ENCODE measurements at places on chromosomes 3 and 15. TPM values are rescaled to one million over a fixed set of nuclear protein-coding genes. Genes with fewer than 3 reads are reported as not detected.

Gene TMEM212
- not detected for total RNA-seq

GRCh38 chr15:48388910-48389309 lies 57.7 kb downstream of the DUT start:
- DNase-seq: no peak

Gene ACAD11
- total RNA-seq: 6.8 TPM

GRCh38 chr3:52816654-52817053 lies 13.8 kb downstream of the ITIH4 start:
- no peak for DNase-seq

DNA sequence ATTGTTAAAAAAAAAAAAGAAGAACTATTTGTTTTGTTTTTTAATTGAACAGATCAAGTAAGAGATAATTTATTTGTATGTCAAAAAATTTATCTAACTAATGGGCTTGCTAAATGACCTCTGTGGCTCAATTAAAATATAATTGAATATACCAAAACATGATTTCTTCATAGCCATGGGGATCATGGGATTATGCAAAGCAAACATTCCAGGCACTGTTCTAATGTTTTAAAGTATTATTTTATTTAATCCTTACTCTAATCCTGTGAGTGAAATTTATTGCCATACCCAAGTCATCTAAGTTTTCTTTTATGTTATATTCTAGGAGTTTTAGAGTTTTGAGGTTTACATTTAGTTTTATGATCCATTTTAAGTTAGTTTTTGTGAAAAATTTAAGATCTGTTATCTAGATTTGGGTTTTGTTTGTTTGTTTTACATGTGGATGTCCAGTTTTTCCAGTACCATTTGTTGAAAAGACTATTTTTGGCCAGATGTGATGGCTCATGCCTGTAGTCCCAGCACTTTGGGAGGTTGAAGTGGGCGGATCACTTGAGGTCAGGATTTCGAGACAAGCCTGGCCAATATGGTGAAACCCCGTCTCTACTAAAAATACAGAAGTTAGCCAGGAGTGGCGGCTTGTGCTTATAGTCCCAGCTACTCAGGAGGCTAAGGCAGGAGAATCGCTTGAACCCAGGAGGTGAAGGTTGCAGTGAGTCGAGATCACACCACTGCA lies 52.3 kb upstream of the CNOT10 start:
- no peak for DNase-seq

Gene LEO1
- total RNA-seq: 31.1 TPM

- no peak for DNase-seq
Measured at GRCh38 chr3:39528844-39529243, 61.4 kb downstream of the MOBP start.

Gene HRG
- total RNA-seq: not detected

- no peak for DNase-seq
Measured at GRCh38 chr3:148360051-148360450, 337.7 kb upstream of the AGTR1 start.

GRCh38 chr3:101038880-101039279 lies 45.7 kb upstream of the ABI3BP start:
- no peak for DNase-seq

- no peak for DNase-seq
Measured at GRCh38 chr15:69595009-69595791, 142.6 kb downstream of the RPLP1 start.

Gene RBMS3
- 9.6 TPM for total RNA-seq

Gene GOLGA8M
- not detected for total RNA-seq

GRCh38 chr15:78951841-78952238 lies 7.0 kb upstream of the CTSH start:
- DNase-seq: no peak

Gene CHST2
- total RNA-seq: 1.5 TPM

DNA sequence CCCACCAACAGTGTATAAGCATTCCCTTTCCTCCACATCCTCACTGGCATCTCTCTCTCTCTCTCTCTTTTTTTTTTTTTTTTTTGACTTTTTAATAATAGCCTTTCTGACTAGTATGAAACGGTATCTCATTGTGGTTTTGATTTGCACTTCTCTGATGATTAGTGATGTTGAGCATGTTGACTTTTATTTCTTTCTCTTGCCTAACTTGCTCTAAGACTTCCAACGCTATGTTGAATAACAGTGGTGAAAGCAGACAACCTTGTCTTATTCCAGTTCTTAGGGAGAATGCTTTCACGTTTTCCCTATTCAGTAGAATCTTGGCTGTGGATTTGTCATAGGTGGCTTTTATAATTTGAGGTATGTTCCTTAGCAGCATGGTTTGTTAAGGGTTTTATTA lies 249.4 kb upstream of the MDFIC2 start:
- DNase-seq: no peak

DNA sequence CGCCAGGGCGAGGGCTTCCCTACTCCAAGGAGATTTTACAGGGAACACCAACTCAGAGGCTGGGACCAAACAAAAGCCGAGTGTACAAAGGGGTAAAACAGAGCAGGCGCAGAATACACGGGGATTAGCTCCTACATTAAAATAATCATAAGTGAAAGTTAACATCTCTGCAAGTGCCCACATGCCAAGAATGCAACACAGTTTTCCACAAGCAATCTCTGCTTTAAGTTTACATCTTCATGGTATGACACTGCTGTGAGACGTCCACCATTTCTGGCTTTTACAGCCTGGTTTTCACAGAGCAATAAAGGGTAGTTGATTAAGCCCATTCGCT lies 500 bp upstream of the VGLL3 start:
- DNase-seq: no peak

Gene LRRK1
- total RNA-seq: 5.7 TPM

DNA sequence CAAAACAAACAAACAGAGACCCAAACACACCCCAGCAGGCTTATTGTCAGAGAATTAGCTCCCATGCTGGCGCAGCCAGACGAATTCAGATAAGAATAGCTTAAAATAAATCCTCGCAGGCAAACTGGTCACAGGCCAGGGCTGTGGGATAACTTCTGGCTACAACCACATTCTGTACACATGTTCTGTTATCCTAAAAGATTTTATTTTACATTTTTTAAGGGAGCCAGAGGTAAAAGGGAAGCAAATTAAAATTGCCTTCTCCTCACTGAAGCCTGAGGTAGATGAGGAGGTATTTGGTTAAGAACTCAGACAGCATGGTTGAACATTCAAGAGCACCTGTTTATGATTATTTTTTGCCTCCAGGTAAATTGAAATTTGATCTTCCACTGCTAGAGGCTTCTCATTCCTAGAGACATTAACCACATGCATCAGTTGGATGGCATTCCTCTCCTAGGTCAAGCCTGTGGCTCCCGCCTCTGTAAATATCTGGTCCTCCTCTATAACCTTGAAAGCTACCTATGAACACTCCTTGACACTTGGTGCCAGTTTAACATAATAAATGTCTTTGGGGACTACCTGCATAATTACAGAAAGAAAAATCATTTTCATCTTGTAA lies 190.3 kb downstream of the SATB1 start:
- no peak for DNase-seq

- no peak for DNase-seq
Measured at GRCh38 chr3:112735926-112736325, 95.0 kb upstream of the CCDC80 start.

DNA sequence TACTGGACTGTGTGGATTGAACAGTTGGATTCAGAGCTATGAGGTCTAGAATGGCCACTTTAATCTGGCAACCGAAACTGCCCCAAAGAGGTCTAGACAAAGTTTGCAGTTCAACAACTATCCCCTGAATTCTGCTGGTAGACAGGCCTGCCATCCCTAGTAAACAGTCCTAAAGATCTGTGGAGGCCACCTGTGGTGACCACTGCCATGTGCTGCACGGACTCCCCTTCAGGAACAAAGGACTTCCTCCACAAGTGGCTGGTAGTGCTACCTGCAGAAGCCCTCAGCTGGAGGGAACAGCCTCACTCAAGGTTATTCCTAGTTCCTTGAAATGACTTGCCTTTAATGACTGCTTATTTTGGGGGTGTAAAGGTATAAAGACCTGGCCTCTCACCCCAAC lies 6.1 kb downstream of the TNFAIP8L3 start:
- no peak for DNase-seq

- DNase-seq: no peak
Measured at GRCh38 chr15:31136016-31136415, 34.5 kb upstream of the TRPM1 start.

GRCh38 chr3:37519661-37520060 lies 342.0 kb upstream of the CTDSPL start:
- no peak for DNase-seq

DNA sequence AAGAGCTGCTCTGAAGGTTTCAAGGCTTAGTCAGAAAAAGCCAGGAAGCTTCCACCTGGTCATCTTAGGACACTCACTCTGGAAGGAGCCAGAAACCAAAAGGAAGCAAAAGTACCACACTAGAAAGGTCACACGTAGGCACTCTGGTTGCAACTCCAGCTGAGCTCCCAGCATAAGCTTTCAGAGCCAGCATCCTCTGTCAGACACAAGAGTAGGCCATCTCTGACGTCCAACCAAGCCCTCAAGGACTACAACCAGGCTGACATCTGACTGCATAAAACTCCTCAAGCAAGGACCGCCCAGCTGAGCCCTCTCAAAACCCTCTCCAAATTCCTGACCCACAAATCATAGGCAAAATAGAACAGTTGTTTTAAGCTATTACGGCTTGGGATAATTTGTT lies 12.8 kb downstream of the SH3BP5 start:
- no peak for DNase-seq

Gene GOLGA8R
- total RNA-seq: 3.4 TPM

DNA sequence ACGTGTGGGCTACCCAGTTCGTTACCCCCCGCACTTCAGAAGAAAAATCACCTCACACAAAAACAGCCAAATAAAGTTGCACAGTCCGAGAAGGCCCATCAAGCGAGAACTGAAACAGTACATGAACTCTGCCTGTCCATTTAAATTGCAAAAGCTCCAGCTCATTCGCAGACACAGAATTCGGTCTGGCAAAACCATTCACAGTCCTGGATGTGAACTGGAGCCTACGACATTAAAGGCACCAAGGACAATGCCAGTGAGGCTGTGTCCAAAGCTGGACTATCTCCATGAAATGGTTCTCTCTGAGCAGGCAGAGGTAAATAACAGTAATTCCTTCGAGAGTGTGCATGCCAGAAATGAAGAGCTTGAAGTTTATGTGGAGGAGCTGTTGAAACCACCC lies 261.3 kb upstream of the ICE2 start:
- no peak for DNase-seq

GRCh38 chr15:38843736-38844590 lies 279.3 kb upstream of the RASGRP1 start:
- DNase-seq: no peak

GRCh38 chr15:52193321-52193720 lies 2.1 kb upstream of the GNB5 start:
- no peak for DNase-seq

Gene CRABP1
- total RNA-seq: not detected

DNA sequence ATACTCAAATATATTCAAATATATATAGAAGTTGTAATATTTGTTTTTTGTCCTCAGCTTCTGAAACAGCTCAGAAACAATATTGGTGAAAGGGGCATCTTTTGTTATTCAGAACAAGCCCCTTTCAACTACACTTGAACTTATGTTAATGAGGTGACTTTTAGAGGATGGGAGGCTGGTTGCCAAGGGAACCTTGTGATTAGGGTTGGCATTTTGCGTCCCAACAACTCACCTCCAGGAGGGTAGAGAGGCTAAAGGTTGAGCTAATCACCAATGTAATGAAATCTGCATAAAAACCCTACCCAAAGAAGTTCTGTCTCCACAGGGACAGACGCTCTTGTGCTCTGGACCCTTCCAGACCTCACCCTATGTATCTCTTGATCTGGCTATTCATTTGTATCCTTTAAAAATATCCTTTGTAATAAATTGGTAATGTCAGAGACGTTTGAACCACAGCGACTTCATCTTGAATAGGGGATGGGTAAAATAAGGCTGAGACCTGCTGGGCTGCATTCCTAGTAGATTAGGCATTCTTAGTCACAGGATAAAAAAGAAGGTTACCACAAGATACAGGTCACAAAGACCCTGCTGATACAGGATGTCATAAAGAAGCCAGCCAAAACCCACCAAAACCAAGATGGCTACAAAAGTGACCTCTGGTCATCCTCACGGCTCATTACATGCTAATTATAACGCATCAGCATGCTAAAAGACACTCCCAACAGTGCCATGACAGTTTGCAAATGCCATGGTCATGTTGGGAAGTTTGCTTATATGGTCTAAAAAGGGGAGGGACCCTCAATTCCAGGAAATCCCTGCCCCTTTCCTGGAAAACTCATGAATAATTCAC lies 111.1 kb downstream of the FMN1 start:
- DNase-seq: no peak

DNA sequence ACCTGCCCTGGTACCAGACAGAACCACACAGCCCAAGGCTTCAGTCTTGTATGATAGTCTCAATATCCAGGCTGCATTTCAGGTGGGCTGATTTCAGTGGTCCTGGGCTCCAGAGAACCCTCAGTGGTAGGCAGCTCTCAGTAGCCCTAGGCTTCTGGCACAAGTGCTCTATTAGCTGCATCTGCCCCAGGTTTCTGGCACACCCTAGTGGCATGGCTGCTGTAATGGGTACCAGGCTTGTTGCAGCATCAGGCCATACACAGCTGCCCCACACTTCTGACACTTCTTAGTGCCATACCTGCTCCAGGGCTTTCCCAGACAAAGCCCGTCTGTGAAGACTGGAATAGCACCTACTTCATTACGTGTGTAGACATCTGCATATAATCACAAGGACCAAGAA lies 1062.2 kb upstream of the EPHA6 start:
- no peak for DNase-seq
